ENCODE measurements at places on chromosomes 5 and 9.

DNA sequence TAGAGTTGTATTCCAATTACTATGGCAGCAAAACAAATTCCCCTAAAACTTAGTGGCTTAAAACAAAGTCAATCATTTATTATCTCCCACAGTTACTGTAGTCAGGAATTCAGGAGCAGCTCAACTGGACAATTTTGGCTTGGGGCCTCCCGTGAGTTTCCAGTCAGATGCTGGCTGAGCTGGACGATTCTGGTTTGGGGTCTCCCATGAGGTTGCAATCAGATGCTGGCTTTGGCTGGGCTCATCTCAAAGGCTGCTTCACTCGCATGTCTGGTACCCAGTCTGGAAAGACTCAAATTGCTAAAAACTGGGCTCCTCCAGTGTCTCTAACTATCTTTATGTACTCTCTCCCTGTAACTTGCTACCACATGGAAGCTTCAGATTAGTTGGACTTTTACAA is 130.1 kb downstream of the C5orf15 start:
- no peak for DNase-seq

GRCh38 chr9:77099388-77099787 is 77.9 kb upstream of the VPS13A start:
- DNase-seq = no peak

- no peak for DNase-seq
These were observed 227.7 kb upstream of the PRR16 start for GRCh38 chr5:120236360-120236759.

DNA sequence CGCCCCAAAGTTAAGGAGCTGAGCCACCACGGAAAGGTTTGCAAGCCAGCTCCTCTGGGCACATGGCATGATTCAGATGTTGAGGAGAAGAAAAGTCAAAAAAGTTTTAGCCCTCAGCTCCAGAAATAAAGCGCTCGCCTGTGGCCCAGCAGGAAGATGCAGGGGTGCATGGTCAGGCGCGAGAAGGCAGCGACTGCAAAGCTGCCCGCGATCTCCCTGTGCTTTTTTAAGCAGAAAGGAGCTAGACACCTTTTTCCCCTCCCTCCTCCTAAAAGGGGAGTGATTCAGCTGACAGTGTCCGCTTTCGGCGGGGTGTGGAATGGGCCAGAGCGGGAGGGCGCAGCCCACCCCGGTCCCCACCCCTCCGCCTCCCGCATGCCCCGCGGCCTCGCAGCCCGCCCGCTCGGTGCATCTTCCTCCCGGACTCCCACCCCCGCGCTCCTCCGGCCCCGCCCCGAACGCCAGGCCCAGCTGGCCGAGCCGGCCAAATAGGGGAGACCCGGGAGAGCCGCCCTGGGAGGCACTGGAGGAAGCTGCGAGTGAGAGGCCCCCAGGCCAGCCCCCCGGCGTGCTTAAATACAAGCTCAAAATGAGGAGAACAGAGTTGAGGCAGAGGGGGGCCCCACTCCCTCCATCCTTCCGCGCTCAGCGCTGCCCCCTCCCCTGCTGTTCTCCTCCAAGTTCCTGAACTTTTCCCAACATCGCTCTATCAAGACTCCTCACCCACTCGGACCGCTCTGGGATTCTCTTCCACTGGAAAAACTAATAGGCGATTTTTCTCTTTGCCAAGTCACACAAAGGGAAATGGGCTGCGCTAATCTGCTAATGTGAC is at the start of gene ADAMTS12:
ADAMTS12 (minus strand) TSS at position 203 of the 832 bp plus-strand sequence; CDS start at position 69, 134 bp downstream.
- DNase-seq = no peak

DNA sequence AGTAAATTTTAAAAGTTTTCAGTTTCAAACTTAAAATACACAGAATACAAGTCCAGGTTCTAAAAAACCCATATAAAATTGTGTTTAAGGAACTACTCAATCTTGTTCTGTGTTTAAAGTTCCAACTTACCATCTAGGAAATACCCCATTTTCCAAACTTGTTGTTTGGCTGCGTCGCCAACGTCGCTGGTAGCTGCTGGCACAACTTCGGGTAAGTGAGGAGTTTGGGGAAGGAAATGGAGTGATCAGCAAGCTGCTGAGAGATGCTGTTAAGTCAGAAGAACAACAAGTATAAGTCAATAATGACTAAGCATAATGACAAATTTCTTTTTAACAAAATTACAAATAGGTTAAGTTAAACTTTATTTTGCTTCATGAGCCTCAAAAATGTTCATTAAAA is 71.3 kb upstream of the RAPGEF6 start:
- no peak for DNase-seq

GRCh38 chr9:95004411-95005277 is 278.1 kb downstream of the AOPEP start:
- DNase-seq = no peak

- no peak for DNase-seq
These were observed 3.3 kb upstream of the DCTN3 start for GRCh38 chr9:34623374-34624235.

- no peak for DNase-seq
These were observed 41.6 kb upstream of the EQTN start for GRCh38 chr9:27338527-27338903.

GRCh38 chr9:72292874-72293607 is 72.0 kb downstream of the ZFAND5 start:
- DNase-seq = no peak

DNA sequence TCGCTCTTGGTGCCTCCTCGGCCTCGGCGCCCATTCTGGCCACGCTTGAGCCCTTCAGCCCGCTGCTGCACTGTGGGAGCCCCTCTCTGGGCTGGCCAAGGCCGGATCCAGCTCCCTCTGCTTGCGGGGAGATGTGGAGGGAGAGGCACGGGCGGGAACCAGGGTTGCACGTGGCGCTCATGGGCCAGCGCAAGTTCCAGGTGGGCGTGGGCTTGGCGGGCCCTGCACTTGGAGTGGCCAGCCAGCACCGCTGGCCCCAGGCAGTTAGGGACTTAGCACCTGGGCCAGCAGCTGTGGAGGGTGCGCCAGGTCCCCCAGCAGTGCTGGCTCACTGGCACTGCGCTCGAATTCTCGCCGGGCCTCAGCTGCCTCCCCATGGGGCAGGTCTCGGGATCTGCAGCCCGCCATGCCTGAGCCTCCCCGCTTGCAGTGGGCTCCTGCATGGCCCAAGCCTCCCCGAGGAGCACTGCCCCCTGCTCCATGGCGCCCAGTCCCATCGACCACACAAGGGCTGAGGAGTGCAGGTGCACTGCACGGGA is 106.4 kb downstream of the SMC2 start:
- DNase-seq = no peak

- DNase-seq = peak; percentile 11
These were observed 664 bp upstream of the ARSB start for GRCh38 chr5:78985725-78986223.

DNA sequence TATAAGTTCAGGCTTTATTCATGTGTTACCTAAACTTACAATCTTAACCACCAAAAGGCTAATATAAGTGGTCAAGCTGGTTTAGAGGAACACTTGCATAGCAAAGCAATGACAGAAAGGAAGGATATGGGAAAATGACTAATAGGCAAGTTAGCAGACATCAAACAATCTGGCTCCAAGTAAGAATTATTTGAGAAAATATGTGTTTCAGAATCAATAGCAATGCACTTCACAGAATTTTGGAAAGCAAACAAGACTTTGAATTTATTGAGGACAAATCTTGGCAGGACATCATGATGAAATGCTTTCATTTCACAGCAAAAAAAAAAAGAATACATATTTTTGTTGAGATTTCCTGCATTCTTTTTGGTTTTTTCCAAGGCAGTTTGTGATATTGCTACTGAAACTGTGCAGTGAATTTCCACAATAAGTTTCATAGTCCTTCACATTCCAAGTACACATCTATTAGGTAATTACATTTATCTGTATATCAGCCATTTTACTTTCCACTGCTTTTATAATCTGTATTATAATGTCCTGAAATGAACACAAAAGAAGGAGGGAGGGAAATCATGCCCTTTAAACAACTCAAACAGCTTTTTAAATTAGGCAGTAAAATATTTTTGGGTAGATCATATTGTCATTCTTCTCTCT is 417.9 kb downstream of the NR2F1-AS1 start:
- DNase-seq = no peak

- no peak for DNase-seq
These were observed 8.1 kb downstream of the CCDC180 start for GRCh38 chr9:97315550-97315949.

DNA sequence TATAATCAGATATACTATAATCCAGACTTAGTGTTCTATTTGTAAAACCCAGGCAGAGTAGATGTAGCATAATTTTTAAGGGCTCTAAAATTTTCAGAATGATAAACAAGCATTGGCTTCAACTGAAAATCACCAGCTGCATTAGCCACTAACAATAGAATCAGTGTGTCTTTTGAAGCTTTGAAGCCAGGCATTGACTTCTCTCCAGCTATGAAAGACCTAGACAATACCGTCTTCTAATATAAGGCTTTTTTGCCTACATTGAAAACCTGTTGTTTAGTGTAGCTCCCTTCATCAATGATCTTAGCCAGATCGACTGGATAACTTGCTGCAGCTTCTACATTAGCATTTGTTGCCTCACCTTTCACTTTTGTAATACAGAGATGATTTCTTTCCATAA is 1877.3 kb upstream of the ACO1 start:
- no peak for DNase-seq

DNA sequence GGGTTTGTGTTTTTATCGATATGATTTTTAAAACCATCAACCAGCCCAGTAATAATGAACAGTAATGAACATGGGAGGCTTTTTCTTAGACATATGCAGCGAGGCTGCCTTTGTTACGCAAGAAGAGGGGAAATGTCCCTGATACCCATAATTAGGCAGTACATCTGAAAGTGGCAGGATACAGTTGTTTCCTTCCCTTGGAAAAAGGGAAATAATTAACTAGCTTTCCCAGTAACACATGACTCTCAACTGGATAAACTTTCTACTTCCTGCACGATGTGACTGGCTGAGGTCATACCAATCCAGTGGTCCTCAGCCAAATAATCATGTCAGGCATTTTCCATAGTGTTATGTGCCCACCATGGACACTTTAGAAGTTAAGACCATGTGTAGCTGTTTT is 431.6 kb upstream of the C9orf72 start:
- no peak for DNase-seq

DNA sequence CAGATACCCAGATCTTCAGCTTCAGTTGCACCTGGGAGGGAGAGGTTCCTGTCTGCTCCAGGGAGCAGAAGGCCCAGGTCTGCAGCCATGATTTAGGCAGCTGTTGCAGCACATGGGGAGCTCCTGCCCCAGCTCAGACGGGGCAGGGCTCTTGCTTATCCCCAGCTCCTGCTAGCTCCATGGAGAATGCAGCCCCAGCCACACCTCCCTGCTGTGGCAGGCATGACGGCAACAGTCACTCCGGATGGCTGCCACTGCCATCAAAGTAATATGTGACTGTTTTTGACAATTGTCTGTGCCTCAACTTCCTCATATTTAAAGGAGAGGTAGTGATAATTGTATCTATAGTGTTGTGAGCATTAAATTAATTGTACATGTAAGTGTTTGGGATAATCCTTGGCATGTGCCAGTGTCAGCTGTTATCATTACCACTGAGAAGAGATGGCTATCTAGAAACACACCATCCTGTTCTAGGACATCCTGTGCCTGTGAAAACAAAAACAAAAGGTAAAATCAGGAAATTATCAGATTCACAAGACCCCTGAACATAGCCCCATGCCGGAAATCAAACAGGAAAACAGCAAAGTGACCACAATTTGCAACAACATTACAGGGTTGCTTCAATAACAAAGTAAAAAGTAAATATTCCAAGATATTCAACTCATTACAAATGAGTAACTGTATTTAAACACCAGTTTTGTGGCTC is 1048.8 kb upstream of the ACO1 start:
- no peak for DNase-seq

DNA sequence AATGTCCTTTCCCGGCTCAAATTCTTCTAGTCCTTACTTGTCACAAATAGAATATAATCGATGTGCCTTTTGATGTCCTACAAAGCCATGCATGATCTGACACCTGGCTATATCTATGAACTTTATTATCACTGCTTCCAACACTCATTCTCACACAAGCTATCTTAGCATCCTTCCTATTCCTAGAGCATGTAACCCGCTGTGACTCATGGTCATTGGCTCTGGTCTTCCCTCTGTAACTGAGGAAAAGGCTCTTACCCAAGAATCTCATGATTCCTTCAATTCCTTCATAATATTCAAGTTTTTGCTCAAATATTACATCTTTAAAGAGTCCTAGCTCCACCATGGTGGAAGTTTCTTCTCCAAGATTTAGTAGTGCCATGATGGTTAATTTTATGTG is 480.0 kb upstream of the PAPPA start:
- no peak for DNase-seq

- no peak for DNase-seq
These were observed 5.0 kb downstream of the GBGT1 start for GRCh38 chr9:133158695-133159094.

GRCh38 chr5:64944868-64945267 is 176.1 kb downstream of the CWC27 start:
- no peak for DNase-seq
